Fibroblast of lung (primary cell): ENCODE measurements at places on chromosomes 12 and 14.
A peak's percentile ranks its signal among the peaks of the same experiment; 100 is the strongest.

GRCh38 chr14:20327005-20327869, 5.8 kb downstream of the CCNB1IP1 start:
- DNase-seq, result peak; percentile 79

DNA sequence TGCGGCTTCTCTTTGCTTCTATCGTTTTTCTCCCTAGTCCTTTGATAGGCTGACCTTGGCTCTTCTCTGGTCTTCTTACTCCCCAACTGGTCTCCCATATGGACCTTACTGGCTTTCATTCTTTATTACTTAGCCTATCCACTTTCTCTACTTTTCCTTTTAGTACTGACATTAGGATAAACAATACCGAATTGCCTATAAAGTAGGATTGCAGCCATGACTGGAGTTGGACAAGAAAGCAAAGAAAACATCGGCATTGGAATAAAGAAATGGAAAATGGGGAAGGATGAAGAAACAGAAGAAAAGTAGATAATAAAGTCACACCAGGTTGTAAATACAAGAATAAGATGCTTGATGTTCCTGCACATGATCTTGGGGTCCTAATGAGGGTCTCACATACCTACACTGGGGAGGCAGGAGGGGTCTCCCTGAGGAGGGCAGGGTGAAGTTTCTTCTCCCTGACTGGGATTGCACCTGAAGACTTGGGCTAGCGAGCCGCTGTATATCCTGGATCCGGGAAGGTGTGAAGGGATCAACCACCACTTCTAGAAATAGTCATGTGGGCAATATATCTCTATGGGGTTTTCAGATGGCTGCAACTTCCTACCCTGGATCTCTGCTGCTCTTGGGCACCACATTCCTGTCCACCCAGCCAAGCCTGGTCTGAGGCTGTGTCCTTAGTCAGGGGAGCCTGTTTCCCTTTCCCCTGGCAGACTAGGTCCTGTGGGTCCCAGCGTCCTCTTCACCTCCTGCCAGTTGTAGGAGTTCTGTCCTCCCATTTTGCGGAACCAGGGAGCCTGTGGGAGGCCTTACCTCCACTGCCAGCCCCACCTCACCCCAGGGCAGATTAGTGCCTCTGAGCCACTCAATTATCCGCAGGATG, 13.1 kb downstream of the NKX2-1 start:
- no peak for DNase-seq

- no peak for DNase-seq
Measured at GRCh38 chr14:70108419-70108818, 80.3 kb downstream of the SLC8A3 start.

DNA sequence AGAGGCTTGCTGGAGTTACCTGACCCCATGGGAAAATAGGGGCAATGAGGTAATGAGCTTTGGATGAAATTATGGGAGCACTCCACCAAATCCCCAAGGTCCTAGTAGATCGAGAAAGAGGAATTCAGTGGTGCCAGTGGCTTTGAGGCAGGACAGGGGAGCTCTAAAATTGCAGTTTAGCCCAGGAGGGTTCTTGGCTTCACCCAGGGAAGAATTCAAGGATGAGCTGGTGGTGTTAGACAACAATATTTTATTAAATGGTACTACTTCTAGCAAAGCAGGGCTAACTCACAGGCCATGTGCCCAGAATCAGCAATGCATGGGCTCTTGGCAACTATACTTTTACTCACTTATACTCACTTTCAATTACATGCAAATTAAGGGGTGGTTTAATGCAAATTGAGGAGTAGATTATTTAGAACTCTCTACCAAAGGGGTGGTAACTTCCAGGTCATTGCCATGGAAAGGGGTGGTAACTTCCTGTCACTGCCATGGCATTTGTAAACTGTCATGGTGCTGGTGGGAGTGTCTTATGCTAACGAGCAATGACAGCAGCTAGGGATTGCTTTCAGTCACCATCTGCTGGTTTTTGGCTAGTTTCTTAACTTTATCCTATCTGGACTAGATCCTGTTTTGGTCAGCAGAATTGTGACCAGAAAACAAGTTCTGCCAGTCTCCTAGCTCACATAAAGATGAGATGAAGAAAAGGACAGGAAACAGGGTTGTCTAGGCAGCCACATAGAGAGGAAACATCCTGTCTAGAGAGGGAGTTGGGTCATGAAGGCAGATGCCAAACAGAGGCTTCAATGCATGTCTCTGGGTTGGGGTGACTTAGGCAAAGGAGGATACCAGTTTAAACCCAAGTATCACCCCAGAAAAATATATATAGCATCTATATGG, 64.7 kb downstream of the ZNF641 start:
- DNase-seq, result no peak

DNA sequence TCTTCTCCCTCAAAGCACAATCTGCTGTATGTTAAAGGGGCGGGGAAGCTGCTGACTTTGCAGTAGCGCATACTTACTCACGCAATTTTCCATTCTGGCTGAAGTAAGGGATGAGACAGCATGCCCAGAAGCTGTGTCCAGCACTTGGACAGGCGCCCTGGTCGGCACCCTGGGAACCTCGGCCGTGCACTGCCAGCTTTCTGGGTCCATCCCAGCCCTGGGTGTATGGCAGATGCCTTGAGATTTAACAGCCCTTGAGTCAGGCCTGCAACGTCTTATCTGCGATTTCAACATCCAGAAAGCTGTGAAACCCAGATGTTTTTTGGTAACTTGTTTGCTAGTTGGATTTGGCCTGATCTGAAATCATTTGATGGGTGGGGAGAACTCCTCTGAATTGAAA, 16.1 kb downstream of the EML1 start:
- DNase-seq, result peak; percentile 25

DNA sequence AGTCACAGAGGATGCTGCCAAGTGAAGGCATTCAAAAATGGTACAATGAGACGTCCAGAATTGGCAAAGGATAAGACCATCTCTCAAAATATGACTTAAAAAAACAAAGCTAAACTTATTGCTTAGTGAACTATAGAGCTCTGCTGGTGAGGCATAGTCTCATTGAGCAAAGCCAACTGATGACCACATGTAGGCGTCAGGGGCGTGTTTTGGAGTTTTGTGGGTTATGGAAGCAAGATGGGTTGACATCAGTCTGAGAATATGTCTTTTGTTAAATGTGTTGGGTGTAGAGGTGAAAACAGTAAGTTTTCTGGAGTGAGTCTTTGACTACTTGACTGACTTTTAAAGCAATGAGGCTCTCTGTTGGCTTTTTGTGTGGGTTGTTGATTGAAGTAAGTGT, 47.2 kb downstream of the ATL1 start:
- DNase-seq, result peak; percentile 98

DNA sequence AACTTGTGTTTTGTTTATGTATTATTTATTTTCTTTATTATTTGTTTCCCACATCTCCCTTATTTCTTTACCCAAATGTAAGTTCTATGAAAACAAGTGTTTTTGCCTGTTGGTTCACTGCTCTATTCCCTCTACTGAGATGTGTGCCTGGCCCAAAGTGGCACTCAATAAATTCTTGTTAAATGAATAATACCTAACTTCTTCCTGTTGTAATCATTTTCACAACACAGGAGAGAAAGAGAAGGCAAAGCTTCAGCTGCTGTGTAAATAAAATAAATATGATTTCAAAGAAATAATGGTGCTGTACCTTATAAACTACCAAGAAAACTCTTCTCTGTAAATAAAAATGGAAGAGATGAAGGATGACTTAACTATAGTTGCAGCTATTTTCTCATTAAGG, 116.2 kb downstream of the TRHDE start:
- DNase-seq, result peak; percentile 12

- DNase-seq, result no peak
Measured at GRCh38 chr12:130504110-130504839, 166.6 kb downstream of the PIWIL1 start.

- no peak for DNase-seq
Measured at GRCh38 chr12:113059071-113059595, 2.6 kb downstream of the DTX1 start.

- DNase-seq, result no peak
Measured at GRCh38 chr12:7373226-7373625, 69.4 kb downstream of the ACSM4 start.

- DNase-seq, result no peak
Measured at GRCh38 chr12:22494319-22494718, 50.0 kb downstream of the C2CD5 start.

DNA sequence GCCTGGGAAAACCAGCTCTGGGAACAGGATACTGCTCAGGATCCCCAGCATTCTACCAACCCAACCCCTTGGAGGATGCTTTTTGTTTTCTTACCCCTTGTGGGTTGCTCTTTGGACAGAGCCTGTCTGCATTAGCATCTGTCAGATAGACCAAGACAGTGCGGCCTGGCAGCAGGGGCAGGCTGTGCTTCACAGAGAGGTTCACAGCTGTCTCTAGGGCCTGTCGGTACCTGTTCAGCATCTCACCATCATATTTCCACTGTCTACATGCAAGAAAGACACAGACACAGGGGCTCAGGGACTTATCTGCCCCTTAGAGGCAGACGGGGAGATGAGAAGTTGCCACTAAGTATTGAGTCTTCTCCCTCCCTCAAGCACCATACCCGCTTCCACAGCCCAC, 21.8 kb downstream of the TEP1 start:
- no peak for DNase-seq

DNA sequence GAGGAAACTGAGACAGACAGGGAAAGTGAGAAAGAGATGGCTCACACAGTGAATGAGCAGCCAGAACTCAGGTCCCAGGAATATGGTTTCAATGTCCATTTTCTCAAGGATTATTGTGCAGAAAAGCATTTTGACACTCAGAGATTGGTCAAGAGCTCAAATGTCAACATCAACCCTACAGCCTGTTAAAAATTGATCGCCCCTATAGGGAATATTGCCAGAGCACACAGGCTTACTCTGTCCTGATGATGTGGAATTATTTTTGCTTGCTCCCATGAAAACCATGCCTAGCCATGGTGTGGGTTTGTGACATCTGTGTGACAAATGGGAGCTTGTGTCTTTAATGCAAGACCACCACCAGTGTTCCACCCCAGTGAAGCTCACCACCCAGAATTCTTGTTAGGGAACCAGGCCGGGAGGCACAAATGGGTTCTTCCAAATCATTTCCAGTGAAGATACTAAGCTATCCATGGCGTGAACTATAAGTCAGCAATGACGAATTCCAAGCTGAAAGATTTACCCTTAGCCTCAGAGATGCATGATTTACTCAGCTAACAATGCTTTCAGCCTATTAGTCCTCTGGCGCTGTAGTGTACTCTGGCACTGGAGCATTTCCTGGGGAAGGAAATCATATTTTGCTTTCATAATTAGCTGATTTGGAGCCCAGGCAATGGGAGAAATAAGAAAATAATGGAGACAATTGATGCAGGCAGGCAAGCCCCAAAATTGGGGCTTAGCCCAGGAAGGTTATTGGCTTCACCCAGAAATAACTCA, 1188.2 kb upstream of the TMEM132C start:
- DNase-seq, result no peak

DNA sequence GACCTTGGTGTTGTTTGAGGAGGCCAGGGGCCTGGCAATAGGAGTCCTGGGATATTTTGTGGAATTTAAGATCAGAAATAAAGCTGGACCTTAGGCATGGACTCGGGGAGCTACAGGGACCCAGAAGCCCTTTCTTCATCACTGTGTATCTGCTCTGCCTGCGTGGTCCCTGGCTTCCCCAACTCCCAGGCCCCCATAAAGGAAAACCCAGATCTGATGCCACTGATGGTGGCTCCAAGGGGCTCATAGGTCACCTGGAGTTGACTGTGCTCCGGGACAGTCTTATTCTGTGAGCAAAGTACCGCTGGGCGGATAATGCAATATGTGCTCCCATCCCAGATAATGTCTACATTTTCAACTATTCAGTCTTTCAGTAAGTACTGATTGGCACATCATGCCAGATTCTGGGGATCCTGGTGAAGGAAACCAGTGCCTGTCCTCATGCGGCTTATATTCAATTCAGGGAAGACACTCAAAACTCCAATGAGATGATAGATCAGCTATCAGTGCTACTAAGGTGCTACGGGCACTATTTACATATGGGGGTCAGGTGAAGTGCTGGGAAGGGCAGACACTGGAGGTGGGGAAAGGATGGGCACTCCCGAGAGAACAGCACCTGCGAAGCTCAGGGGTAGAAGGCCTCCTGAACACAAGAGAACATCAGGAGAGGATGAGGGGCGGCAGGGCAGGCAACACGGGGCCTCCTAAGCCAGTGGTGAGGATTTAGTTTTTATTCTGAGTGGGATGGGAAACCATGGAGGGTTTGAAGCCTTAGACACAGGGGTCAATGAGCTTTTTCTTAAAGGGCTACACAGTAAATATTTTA, 5.5 kb upstream of the SELPLG start:
- no peak for DNase-seq

DNA sequence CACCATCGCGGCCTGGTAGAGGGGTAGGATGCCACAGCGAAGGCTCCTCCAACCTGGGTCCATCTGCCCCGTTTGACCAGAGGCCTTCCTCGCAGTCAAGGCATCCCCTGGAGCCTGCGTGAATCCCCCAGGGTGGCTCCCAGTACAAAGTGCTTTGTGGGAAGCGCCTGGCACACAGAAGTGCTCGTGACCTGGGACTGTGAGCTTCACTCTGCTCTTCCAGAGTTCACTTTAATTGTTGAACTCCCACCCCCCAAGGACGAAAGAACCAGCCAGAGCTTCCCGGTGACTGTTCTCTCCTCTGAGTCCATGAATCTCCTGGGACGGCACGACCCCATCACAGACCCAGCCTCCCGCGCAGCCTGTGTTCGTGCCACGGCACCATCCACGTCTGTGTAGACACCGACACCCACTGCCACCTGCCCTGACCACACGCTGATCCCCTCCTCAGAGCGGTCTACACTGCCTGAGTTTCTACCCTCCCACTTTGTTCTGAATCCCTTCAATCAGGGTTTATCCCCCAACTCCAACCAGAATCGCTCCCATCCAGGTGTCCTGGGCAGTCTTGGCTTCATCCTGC, 15.9 kb downstream of the P2RX2 start:
- DNase-seq, result no peak

DNA sequence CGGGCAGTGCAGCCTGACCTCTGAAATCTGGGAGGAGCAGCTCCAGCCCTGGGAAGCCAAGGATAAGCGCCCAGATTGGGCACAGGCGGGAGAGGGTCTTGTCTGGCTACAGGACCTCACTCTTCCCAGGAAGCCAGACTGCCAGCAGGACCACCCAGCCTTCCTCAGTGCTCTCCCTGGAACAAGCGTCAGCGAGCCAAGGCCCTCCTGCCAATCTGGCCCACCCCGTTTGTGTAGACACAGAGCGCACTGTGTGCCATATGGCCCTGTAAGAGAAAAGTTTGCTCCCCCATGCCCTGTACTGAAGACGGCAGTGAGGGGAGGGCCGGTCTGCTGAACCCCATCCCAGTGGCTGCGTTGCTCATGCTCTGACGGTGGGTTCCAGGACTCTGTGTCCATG, 1.2 kb upstream of the C14orf180 start:
- DNase-seq, result no peak

- no peak for DNase-seq
Measured at GRCh38 chr14:37591941-37592481, 3.0 kb downstream of the FOXA1 start.
